H1 (cell line): ENCODE measurements at places on chromosomes 7 and 10.
A peak's percentile ranks its signal among the peaks of the same experiment; 100 is the strongest.

DNA sequence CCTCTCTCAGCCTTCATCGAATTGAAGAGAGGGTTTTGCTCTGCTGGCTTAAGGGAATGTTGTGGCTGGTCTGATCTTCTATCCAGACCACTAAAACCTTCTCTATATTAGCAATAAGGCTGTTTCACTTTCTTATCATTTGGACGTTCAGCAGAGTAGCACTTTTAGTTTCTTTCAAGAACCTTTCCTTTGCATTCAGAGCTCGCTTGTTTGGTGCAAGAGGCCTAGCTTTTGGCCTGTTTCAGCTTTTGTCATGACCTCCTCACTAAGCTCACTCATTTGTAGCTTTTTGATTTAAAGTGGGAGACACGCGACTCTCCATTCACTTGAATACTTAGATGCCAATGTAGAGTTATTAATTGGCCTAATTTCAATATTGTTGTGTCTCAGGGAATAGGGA lies 3.9 kb downstream of the MPP7 start:
- no peak for DNase-seq

DNA sequence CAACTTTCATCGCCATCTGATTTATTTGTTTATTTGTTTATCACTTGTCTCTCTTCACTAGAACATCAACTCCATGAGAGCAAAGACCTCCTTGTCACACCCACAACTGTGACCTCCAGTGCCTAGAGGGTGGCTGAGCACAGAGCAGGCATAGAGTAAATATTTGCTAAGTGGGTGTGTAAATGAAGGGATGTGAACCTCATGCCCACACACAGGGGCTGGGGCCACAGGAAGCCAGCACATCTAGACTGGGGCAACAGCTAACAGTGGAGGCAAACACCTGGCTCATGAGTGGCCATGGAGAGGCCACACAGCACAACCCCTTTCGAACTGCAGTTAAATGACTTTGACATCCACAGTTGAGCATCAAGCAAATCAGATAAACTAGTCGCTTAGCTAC lies 39.8 kb downstream of the AKR1B1 start:
- DNase-seq: no peak

DNA sequence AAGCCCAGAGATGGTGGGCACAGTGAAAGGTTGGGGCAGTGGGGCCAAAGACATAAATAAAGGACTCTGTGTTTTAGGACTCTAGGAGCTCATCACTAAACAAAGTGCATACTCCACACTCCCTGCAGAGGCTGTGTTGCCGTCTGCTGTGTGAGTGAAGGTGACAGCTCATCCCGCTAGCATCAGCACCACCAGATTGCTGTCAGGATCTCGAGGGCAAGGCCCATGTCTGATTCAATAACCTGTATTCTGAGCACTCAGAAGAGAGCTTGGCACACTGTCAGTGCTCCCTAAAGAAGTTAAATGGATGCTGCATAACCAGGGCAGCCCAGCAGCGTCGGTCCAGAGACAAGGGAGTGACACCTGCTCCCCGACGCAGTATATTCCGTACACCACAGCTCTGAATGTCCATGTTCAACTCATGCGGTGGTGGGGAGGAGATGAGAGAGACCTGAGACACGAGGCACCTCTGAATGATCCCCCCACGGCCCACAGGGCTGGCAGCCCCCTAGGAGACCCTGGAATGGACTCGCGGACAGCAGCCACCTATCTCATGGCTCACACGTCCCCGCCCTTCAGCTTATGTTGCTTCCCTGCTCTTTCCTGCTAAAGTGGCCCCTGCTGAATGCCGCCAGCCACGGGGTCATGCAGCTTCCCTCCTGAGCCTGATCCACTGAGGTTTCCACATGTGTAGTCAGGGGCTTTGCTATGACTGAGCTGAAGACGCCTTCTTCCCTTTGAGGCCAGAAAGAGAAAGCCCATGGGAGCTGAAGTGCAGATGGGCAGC lies 132.7 kb upstream of the KCNMA1 start:
- DNase-seq: no peak

DNA sequence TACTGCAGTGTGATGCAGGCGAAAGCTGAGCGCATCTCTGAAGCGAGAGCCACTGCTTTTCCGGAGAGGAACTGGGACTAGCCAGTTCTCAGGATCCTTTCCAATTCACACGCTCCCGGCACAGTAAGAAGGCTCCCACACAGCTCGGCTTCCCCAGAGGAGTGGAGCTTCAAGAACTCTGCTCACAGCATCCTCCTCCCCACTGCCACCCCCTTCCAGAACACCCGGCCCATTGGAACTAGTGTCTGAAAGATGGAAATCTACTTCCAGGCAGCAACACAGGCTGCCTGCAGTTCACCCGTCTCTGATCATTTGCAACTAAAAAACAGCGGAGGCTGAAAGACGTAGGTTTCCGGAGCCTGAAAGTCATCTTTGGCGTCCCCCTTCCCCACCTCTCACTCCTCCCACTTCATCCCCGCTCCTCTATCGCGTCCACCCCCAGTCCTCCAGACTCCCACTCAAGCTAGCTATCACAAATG lies at the start of gene DGKB:
Gene DGKB (minus strand): TSS at position 163 of the 479 bp plus-strand sequence.
- DNase-seq: peak; percentile 67

GRCh38 chr10:72069751-72070526 lies 18.4 kb downstream of the SPOCK2 start:
- peak; percentile 67 for DNase-seq

DNA sequence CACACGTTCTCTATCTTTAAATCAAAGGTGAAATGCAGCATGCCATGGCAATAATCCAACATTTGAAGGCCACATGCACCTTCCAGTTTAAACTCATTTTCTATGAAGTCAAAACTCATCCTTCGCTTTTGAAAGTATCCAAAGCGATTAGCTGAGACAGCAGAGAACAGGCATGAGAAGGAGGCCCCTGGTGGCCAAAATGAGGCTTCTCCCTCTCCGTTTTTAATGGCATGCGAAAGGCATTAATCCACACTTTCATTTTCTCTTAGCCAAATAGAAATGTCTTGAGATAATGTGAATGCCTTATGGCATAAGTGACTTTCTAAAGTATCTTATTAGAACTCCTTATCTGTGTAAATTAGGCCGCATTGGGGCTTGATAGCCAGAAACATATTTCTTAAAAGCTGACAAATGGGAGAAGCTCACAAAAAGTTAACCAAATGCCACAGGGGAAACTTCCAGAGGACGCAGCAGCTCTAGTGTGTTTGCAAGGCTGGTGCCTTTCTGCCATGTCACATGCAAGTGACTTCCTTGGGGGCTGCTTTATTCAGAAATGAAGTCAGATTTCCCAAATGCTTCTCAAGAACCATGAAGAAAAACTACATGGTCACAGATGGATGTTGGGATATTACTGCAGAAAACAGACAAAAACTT lies 1189.6 kb downstream of the SORCS1 start:
- no peak for DNase-seq

GRCh38 chr10:112538168-112538567 lies 91.2 kb downstream of the VTI1A start:
- no peak for DNase-seq

DNA sequence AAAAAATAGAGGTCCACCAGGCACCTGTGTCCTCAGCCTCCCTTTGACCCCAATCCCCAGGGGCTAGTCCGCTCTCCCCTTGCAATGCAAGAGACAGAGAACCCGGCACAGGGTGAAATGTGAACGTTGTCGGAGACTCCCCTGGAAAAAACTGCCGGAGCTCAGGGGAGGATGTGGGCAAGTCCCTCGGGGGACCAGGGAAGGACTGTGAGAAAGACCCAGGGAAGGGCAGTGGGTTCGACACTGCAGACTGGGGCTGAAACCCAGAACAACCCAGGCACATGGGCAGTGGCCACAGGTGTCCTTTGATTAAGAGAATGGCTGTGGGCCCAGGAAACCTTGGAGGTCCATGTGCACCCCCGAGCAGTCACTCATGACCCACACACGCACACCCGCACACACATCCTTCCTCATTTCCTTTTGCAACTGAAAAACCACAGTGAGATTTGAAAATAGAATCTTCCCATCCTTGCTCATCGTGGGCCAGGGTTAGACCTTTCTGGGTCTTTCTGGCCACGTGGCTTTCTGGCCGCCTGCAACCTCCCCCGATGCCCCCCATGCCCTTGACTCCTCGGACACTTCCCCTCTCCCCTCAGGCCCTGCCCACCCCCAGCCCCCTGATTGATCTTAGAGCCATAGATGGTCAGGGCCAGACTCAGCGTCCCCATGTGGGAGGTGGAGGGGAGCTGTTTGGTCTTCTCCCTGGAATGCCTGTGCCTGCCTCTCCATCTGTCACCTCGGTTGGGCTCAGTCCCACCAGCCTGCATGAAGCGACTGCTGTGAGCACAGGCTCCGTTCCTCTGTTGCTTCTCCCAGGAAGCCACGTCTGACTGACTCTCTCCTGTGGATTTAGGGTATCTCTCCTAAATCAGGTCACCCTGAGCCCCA lies 7.9 kb downstream of the LAT2 start:
- no peak for DNase-seq

- no peak for DNase-seq
These were observed 66.2 kb downstream of the MKX start for GRCh38 chr10:27679369-27679912.

DNA sequence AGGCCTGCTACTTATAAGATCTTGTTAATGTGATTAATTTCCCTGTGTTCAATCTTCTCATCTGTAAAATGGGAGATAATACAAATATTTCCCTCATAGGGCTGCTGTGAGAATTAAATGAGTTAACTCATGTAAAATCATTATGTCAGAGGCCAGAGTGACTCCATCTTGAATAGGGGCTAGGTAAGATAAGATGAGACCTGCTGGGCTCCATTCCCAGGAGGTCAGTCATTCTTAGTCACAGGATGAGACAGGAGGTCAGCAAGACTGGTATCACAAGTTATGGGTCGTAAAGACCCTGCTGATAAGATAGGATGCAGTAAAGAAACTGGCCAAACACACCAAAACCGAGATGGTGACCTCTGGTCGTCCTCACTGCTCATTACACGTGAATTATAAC lies 200.7 kb downstream of the CYP26A1 start:
- no peak for DNase-seq

DNA sequence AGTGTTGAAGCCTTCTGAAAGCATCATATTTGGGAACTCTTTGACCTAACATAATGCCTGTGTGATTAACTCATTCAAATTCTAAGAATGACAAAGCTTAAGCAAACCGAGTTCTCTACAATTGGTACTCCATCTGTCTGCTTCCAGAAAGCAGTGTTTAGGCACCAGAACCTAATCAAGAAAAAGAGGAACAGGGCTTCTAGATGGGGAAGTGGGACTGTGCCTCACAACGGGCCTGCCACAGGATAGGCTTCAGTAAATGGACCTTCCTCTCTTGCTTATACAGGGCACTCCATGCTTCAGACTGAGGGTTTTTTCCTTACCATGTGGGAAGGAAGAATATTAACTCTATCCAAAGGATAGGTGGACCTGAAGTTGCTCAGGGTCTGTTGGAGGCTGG lies 808.1 kb downstream of the XPNPEP1 start:
- DNase-seq: no peak

DNA sequence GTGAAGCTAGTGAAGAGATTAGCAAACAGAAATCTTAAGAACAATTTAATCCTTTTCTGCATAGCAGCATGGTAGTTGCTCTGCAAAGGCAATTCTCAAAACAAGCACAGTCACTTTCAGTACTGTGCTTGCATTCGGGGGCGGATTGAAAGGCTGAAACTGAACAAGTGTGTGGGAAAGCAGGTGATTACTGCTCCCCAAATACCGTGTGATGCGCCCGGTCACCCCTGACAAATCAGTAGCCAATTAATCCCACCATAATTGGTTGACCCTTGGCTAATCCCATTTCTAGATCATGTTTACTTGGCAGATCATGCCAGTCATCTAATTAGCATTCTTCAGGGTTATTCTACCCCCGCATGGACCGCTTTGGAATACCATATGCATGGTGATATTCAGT lies 76.5 kb upstream of the ADRB1 start:
- no peak for DNase-seq

DNA sequence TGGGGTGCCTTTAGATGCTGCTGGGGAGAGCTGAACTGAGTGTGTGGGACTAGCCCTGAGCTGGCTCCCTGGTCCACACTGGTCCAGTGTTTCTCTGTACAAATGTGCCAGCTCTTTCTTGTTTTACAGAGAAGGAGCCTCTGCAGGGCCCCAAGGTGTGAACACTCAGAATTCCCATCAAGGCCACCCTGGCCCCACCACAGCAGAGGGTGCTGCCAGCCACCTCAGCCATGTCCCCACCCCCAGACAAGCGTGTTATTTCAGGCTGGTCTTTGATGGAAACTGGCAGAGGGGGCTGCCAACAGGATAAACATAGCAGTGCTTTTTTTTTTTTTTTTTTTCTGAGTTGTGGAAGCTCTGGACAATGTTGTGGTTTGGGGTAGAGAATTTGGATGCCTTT lies 68.5 kb upstream of the LRRC18 start:
- DNase-seq: no peak

- peak; percentile 43 for DNase-seq
These were observed 115.5 kb upstream of the STK17A start for GRCh38 chr7:43467406-43467805.

- DNase-seq: no peak
These were observed 295.0 kb downstream of the BICC1 start for GRCh38 chr10:58807629-58808022.

DNA sequence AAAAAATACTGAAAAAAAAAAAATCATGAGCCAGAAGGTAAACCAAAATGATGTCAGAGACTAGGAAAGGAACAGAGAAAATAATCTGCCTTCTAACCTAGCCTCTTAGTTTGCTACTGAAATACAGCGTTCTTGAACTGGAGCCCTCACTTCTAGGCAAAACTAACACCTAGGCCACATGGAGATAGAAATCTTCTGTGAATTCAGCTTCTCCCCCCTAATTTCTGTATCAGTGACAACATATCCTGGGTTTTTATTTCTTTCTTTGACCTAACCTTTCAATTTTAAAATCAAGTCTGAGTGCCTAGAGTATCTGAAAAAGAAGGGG lies 100.1 kb upstream of the GLCCI1 start:
- no peak for DNase-seq

DNA sequence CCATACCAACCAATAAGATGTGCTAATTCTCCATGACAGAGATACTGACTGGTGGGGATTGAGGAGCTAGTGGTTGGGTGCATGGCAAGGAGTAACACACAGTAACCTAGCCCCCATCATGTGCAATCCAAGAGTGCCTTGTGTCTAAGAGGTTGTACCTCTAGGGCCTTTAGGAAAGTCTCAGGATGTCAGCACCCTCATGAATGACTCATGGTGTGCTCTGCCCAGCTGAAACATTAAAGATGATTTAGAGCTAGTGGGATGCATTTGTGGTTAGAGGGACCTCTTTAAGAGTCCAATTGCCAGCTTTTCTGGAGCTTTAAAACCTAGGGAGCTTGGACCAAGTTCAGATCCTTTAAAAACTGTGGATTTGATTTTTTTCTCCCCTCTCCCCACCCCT lies 181.1 kb downstream of the HERPUD2 start:
- DNase-seq: no peak

DNA sequence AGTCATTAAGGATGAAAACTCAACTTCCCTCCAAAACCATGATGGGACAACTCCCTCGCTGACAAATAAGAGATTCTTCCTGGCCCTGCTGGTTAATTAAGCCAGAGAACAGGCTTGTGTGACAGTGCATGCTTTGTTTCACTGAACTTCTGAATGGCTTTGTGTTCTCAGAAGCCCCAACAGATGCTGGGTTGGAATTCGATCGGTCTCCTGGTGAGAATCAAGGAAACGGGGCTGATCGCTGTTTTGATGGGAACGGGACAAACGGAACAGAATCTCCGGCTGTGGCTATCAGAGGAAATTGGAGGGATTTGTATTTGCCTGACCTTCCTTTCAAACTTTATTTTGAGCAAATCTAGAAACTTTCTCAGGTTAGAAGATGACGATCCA lies 145.0 kb downstream of the RNF216 start:
- DNase-seq: no peak
